ENCODE measurements at places on chromosomes 7 and 10.
A peak's percentile ranks its signal among the peaks of the same experiment; 100 is the strongest.

GRCh38 chr10:3559527-3559926, 225.5 kb downstream of the KLF6 start:
- DNase-seq = no peak

DNA sequence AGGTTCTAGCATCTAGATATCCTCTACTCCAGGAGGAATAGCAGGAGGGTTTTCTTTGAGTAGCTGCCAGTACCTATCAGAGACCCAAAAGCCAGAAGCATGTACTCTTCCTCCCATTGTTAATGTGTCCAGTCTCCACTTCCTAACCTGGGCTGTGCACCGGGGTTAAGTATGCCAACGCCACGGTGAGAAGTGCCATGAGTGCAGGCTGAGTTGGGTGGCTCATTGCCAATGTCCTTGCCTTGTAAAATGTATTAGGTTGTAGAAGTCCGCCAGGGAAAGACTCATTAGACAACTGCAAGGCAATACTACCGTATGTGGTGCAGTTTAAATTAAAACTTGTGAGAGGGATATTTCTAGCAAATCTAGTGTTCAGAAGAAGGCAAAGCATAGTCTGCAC, 55.0 kb upstream of the PRR15 start:
- DNase-seq = no peak

DNA sequence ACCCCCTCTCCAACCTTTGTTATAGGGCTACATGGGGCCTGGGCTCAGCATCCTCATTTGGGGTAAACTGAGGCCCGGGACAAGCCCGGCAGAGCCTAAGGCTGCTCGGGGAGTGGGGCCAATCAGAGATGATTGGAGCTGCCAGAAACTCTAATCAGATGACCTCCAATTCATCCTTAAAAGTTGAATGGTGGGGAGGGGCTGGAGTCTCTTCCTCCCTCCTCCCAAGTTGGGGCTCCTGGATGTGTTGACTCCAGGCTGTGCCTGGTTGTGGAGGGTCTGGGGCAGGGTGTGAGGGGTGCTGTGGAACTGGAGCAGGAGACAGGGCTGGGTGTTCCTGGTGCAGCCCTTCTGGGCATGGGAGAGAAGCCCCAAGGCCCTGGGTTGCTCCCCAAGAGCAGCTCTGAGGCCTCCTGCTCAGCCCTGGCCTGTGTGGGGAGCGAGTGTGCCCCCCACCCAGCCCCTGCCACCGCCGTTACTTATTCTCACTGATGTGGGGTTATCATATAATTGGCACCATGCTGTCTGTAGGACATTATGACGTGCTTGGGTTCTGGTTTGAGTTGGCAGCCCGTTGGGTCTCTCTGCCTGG, 2.2 kb downstream of the BHLHA15 start:
- no peak for DNase-seq

DNA sequence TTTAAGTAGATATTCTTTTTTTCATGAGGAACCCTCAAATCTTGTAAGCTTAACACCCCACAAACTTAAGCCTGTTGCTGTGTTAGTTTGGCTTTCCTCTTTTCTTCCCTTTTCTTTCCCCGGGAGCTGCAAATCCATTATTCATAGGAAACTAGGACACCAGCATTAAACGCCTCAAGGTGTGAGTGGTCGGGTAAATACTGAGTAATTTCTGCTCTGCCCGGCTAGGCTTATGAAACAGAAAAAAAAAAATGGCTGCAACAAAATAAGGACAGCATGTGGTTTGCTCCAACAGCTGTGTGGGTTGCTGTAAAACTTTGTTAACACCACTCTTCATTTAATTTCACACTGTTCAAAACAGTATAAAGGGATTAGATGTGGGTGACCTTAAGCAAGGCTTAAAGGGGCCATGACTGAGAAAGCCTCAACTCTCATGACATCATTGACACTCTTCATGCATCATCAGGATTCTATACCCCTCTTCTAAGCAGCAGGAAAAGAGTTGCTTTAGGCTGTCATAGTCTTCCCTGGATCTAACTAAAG, 104.1 kb downstream of the AOAH start:
- DNase-seq = no peak

DNA sequence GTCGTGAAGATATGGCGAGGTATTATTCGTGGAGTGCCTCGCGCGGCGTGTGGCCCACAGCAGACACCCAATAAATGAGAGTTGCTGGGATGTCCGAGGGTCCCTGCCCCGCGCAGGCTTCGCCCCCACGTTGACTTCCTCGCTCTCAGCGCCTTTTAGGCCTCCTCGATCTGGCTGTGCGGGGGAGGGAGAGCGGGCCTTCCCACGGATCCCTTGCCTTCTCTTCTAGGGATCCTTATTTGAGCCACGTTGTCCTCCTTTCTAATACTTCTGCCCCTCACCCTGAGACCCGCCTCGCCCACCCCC, 660 bp downstream of the VCL start:
- no peak for DNase-seq

- no peak for DNase-seq
These were observed 27.1 kb downstream of the LRRC20 start for GRCh38 chr10:70355051-70356021.

DNA sequence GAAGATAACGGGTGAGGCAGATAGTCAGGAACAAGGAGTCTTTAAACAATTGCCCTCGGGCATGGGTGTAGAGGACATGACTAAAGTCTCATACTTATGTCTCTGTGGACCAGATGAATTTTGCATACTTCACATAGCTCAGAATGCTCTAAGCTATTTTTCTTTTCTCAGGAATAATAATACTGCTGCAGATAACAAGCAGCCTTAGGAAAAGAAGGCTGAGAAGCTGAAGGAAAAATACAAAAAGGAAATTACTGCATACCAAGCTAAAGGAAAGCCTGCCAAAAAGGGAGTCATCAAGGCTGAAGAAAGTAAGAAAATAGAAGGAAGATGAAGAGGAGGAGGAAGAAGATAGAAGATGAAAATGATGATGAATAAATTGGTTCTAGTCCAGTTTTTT, 13.4 kb upstream of the ERCC6 start:
- peak; percentile 33 for DNase-seq

- DNase-seq = peak; percentile 98
These were observed 21.2 kb downstream of the ATP6V1F start for GRCh38 chr7:128883622-128884448.

DNA sequence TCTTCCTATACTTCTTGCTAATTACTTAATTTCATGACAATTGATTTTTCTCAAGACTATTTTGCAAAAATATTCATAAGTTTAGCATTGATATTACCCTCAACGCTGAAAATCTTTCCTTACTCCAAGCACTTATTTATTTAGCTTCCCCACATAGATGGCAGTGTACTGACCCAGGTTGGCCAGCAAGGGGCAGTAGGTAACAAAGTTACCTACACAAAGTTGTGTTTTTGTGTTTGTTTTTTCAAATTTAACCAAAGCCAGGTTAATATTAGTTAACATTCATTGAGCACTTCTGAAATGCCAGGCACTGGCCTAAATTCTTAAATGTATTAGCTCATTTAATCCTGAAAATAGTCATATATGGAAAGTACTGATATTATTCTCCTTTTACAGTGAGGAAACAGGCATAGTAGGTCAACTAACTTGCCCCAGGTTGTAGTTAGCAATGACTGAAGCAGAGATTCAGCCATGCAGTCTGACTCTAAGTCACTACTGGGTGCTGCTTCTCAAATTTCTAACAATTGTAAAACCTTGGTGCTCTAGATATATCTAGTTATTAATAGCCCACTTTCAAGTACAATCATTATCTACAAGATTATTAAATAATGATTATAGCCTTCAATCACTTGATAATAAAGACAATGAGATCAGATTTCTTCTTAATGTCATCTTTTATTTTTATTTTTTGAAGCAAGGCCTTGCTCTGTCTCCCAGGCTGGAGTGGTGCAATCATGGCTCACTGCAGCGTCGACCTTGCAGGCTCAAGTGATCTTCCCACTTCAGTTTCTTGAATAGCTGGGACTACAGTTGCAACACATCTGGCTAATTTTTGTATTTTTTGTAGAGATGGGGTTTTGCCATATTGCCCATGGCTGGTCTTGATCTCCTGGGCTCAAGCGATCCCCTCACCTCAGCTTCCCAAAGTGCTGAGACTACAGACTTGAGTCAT, 5.8 kb upstream of the GGCT start:
- DNase-seq = no peak

GRCh38 chr7:111647881-111648280, 85.6 kb upstream of the IMMP2L start:
- no peak for DNase-seq

GRCh38 chr7:6157685-6158423, 114.6 kb downstream of the CYTH3 start:
- no peak for DNase-seq

DNA sequence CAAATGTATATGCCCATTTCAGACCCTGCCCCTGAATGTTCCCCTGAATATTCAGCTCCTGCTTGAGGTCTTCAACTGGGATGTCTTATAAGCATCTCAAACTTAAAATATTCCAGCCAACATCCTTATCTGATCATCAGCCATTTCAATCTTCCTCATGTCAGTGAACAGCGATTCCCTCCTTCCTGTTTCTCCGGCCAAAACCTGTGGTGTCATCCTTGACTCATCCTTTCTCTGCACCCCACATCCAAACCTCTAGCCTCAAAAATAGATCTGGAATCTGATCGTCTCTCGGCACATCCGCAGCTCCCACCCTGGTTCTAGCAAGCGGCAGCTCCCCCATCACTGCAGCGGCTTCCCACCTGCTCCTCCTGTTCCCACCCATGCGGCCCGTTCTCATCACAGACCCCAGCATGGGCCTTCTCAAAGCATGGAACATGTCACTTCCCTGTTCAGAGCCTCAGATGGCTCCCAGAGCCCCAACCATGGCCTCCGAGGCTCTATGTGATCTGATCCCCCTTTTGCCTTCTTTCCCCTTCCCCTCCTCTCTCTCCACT, 165.7 kb downstream of the HECW1 start:
- DNase-seq = no peak

- no peak for DNase-seq
These were observed 735.5 kb upstream of the AUTS2 start for GRCh38 chr7:68862736-68863135.

DNA sequence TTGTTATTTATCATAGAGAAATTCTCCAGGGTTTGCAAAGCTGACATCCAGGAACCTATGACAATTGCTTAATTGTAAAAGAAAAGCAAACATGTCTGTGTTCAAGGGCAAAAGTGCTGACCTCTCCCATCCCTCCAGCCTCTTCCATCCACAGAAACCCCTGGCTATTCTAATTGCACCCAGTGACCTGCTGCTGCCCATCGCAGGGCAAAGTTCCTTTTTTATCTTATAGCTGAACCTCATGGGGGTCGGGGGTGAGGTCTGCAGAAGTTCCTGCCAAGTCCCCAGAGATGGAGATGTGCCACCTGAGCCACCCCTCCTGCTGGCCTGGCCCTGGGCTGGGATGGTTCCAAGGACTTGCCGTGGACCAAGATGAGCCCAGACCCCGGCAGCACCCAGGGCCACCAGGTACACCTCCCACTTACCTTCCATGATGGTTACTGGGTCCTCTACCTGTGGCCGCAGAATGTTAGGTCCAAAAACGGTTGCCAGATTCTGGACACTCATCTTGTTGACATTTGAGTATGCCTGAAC, 146.5 kb downstream of the MAPK8 start:
- peak; percentile 2 for DNase-seq

DNA sequence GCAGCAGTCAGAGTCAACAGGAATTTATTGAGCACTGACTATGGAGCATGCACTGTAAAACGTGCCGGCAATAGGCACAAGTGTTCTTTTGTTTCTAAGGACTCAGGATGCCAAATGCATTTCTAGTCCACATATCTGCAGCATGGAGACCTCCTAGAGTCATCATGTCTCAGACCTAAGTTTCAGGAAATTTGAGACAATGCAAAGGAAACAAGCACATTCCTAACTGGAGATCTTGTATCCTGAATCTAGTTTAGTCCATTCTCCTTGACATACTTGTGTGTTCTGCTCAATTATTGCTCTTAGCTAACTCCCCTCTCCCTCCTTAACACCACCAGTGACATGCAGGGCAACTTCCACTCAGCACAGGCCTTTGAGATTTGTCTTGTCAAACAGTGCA, 173.2 kb downstream of the ZNF438 start:
- no peak for DNase-seq

- no peak for DNase-seq
These were observed 12.3 kb upstream of the SLC26A3 start for GRCh38 chr7:107815254-107815882.

DNA sequence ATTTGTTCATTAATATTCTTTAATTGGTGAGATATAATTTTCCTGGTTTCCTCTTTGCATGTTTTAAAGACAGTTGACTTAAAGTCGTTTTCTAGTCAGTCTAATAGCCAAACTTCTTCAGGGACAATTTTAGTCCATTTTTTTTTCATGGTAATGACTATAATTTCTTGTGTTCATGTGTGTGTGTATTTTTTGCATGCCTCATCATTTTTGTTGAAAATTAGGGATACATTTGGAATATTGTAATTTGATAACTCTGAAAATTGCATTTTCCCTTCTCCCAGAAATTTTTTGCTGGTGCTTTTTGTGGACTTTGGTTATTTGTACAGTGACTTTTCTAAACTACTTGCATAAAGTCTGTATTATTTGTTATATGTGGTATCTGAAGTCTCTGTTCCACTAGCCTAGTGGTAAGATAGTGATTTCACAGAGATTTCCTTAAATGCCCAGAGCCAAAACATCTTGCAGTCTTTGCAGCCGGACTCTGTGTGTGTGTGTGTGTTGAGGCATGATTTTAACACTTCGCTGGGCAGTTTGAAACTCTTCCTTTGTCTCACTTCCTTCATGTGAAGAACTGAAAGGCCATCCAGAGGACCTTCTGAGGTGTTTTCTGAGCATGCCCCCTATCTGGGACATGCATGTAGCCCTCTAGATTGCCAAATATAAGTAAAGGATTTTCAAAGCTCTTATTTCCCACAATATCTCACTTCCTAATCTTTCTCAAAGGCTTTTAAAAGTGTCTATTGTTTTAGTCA, 40.9 kb upstream of the ZNF365 start:
- no peak for DNase-seq

DNA sequence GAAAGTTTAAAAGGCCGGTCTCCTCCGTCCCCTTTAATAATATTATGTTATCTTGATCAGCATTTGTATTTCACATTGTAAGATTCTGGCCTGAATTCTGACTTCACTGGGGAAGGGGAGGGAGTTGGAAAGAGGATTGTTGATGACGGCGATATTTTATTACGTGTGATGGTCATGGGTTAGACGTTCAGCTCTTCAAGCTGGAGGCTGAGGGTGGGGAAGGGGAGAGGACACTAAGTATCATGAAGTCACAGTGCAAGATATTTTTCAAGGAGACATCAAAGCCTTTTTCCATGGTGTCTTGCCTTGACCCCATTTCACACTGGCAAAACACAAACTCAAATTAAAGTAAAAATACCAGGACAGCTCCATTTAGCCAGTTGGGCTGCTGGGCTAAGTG, 126.7 kb downstream of the WDR11 start:
- DNase-seq = no peak

DNA sequence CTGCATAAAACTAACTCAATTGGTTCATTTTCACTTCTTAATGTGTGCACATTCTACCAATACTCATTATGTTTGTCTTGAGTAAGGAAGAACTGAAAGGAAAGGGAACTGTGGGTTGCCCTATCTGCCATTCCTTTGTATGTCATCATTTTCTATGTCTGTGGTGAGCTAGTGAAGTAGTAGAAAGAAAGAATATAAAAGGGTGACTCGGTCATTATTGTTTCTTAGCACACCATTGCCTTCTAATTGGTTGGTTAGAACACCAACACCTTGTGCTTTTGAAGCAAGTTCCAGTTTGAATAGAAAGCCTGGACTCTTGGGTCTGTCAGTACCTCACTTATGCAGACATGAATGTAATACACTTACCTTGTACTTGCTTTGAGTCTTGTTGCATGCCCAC, 64.3 kb upstream of the MDFIC start:
- no peak for DNase-seq

GRCh38 chr7:76304888-76305375, 2.5 kb downstream of the HSPB1 start:
- no peak for DNase-seq

- DNase-seq = no peak
These were observed at the start of gene CCDC172 for GRCh38 chr10:116324227-116324950. Gene CCDC172 (plus strand): TSS chr10:116324448. CDS start chr10:116325012, 564 bp downstream.
